Hematopoietic multipotent progenitor cell treated with erythropoietin and hydrocortisone succinate and interleukin-3 and kit ligand, for 15 days (in vitro differentiated cells): ENCODE measurements at places on chromosomes 11 and 22.

GRCh38 chr11:68503251-68503687 lies 42.7 kb downstream of the PPP6R3 start:
- no peak for DNase-seq

- no peak for DNase-seq
Observed at GRCh38 chr11:21174781-21175180, 505.4 kb downstream of the NELL1 start.

GRCh38 chr11:15275141-15275540 lies 160.4 kb downstream of the INSC start:
- no peak for DNase-seq

DNA sequence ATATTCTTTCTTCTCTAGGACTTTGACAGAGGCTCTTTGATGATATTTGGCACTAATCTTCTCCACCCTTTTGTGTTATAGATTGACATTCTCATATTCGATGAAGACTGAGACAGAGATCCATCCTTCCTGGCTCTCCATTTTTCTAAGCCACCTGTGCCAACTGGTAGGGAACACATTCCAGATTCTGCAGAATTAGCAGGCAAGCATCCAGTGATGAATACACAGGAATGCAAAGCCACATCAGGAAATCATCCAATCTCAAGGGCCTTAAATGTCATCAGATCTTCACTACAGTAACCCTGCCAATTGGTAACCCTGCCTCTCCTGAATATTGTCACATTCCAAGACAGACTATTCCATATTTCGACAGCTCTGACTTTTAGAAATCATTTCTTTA lies 718.4 kb upstream of the API5 start:
- DNase-seq = no peak

- DNase-seq = no peak
Observed at GRCh38 chr11:65599216-65599954, 3.8 kb upstream of the KCNK7 start.

DNA sequence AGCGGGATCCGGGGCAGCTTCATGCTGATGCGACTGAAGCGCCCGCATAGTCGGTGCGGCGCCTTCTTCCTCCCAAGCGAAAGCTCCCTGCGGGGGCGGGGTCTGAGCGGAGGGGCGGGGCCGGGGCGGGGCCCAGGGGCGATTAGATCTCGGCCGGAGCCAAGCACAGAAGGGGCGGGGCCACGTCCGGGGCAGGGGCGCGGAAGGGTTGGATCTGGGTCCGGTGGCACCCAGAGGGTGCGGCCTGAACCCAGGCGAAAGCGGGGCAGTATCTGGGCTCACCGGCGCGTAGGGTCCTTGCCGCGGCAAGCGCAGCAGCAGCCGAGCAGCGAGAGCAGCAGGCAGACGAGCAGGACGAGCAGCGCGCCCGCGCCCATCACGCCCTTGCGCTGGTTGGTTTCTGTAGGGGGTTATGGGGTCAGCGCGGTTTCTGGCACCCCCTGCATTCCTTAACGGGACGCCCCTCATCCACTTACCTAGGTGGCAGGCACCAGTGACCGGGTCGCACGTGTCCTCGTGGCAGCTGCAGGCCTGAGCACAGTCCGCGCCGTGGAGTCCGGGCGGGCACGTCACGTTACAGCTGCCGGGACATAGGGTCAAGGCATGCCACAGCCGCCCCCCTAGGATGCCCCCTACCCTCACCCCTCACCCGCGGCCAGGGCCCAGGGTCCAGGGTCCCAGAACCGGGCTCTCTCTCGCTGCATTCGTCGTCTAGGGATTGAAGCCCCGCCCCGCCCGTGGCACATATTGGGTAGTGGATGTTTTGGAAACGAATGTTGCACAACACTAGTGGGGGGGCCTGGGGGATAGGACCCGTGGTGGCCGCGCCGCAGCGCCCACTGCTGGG lies 8.1 kb downstream of the SCARF2 start:
- peak; percentile 67 for DNase-seq

- DNase-seq = no peak
Observed at GRCh38 chr11:46386674-46387073, 4.9 kb downstream of the CHRM4 start.

GRCh38 chr11:66100272-66101065 lies 30.4 kb downstream of the PACS1 start:
- DNase-seq = no peak

DNA sequence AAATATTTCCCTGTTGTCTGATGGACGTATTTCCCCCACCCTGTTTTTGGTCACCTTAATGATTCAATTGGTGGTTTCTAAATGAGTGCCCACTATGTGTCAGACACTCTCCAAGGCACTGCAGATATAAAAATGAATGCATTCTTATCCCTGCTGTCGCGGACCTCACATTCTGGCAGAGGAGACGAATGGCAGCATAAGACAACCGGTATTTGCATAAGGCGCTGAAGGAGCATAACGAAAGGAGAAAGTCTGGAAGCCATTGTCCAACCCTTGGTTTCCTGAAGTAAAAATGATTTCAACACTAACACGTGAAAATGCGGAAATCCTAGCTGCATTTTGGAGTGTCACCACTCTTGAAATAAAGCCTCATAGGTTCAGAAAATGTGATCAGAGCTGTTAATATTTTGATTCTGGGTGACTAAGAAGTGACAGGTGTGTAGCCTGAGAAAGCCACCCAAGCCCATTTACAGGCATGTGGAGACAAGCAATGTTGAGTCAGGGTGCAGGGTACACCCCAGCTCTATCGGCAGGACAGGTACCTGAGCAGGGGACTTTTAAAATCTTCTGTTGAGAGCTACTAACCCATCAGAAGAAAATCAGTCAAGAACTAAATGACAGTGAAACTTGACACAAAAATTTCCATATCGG lies 10.1 kb upstream of the GAB2 start:
- no peak for DNase-seq

GRCh38 chr22:22124374-22124773 lies 120.2 kb upstream of the VPREB1 start:
- no peak for DNase-seq

- no peak for DNase-seq
Observed at GRCh38 chr11:19978668-19979518, 181.4 kb downstream of the DBX1 start.

- DNase-seq = no peak
Observed at GRCh38 chr11:65355776-65356393, 1.3 kb downstream of the TIGD3 start.

DNA sequence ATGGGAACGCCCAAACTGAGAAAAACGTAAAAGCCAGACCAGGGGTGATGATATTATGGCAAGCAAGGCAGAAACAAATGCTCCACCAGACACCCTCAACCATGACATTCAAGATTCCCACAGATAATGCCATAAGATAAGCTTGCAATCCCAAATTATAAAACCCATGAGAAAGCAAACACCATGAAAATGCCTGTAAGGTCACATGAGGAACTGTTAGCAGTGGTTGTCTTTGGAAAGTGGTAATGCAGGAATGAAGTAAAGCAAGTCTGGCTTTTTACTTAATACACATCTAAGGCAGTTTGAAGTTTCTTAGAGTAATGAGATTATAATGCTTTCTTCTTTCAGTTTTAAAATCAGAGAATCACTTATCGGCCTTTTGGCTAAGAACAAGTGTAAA lies 111.0 kb downstream of the MN1 start:
- DNase-seq = no peak

GRCh38 chr22:47561115-47561675 lies 798.7 kb downstream of the TBC1D22A start:
- no peak for DNase-seq

GRCh38 chr11:79050786-79051185 lies 390.0 kb downstream of the TENM4 start:
- DNase-seq = no peak

GRCh38 chr11:60971520-60971919 lies at the start of gene CD6:
Gene CD6, plus strand, starts transcription at chr11:60971680. Its CDS starts 186 bp downstream, at chr11:60971866.
- no peak for DNase-seq

DNA sequence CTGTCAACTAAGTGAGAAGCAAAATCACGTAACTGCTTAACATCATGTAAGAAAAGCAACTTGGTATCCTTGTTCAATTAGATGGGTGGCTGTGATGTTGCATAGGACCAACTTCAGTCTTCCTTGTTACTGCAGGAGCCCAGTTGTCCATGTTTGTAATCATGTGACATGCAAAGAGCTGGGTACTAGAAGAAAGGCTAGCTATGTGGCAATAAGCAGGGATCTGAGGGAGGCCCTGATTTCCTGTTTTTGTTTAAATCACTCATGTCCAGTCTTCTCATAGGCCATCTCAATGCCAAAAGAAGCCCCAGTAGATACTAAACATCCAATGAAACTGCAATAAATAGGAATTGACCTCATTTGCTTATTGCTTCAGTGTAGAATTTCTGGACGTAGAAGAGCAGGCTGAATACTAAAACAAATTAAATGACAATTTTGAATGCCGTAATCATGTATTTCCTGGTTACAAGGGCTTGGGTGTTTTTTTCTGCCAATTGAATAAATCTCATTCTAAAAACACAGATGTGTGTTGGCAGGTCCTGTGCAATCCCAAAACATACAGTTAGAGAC lies 140.8 kb upstream of the ARHGAP20 start:
- DNase-seq = no peak

DNA sequence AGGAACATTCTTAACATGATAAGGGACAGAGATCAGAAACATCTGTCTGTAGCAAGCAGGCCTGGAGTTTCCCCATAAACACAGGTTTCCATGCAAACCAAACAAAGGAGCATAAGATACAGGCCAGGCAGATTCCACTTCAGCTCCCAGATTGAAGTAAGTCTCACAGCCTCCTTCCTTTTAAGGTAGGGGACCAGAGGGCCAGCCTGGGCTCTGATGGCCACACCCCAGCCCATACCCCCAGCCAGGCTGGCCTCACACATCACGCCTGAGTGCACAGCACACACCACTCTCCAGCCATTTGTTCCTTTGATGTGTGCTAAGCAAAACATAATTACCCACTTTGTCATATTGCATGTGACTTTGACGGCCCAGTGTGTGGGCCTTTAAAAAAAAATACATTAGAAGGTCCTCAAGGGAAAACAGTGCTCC lies 518.7 kb downstream of the NTM start:
- no peak for DNase-seq

DNA sequence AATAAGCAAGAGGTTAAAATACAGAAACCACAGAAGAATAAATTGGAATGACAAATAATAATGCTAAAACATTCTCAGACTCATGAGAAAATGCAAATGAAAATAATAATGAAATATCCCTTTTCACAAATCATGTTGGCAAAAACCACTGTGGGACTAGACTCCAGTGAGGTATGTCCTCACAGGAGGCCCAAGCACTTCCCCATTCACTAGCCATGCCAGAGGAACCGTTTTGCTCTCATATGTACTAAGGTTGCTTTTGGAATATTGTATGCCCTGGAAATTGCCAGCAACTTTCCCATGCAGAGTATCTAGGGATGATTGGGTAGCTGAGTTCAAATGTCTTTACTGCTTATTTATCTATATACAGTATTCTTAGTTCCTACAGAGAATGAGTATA lies 106.2 kb upstream of the CHORDC1 start:
- DNase-seq = no peak

GRCh38 chr11:34792814-34793258 lies 123.3 kb downstream of the APIP start:
- no peak for DNase-seq

GRCh38 chr11:6523253-6523652 lies 26.2 kb downstream of the DNHD1 start:
- DNase-seq = no peak

DNA sequence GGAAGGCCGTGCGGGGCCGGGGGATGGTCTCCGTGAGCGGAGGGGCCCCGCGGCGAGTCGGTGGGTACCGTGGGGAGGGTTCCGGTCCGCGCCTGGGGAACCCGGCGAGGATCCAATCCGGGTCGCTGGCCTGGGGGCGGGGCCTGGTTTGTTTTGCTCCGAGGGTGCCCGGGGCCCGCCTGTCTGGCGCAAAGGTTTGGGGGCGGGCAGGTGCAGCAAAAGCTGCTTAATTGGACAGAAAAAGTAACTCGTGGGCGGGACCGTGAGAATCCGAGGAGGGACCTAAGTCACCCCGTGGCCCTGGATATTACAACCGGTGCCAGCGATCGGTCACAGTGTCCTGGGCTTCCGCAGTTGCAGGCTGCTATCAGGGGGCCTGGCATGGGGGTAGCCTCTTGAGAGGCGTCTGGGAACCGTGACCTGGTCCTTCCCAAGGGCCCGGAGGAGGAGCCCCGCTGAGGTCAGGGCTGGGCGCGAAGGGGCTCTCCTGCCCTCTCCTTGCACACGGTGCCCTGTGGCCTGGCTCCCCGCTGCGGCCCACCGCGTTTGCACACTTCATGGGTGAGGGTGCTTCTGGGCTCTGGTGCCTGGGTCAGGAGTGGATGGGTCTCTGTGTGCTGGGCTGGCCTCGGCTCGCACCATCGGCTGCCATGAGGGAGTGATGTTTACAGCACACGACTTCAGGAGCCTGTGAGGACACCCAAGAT lies 1.4 kb downstream of the PNPLA2 start:
- peak; percentile 91 for DNase-seq

GRCh38 chr11:70574725-70575347 lies 176.5 kb downstream of the CTTN start:
- DNase-seq = no peak

- no peak for DNase-seq
Observed at GRCh38 chr22:27507111-27507611, 294.4 kb downstream of the MN1 start.

- no peak for DNase-seq
Observed at GRCh38 chr11:27002838-27003237, 8.9 kb downstream of the FIBIN start.

GRCh38 chr11:86192519-86193257 lies 51.9 kb upstream of the EED start:
- DNase-seq = no peak

DNA sequence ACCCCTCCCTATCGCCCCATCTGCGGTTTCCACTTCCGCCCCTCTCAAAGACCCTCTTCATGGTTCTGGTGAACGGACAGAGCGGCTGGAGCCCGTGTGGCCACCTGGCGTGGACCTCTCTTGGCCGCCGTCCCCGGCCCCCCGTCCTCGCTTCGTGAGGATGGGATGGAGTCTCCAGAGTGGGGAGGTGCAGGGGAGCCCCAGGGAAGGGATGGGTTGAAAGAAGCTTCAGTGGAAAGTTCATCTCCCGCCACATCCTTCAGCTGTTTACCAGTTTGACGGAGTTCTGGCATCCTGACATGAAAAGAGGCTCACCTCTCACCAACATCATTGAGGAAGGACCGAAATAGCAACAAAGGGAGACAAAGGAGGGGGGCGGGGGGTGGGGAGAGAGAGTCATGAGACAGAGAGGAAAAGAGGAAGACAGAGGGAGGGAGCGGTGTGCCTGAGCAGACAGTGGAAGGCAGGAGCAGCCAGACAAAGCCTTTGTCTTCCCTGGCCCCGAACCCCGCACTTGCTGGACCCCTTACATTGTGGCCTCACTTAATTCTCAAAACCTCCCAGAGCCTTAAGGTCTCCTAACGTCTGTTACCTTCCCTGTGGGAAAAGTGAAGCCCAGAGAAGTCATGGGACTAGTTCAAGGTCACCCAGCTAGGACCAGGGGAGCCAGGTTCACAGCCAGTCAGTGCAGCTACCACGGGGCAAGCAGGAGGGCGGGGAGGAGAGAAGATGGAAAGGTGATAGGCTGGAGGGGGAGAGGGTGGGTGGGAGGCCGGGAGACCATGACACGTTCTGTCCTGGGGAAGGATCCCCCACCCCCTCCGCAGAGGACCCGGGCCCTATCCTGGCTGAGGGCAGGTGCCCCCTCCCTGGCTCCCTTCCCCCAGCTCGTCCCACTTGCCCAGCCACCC lies 54.9 kb downstream of the CD6 start:
- DNase-seq = no peak

GRCh38 chr11:60797846-60798630 lies 12.9 kb downstream of the MS4A10 start:
- no peak for DNase-seq
